ENCODE measurements at places on chromosomes 12 and 14. TPM values are rescaled to one million over a fixed set of nuclear protein-coding genes. Genes with fewer than 3 reads are reported as not detected.
A peak's percentile ranks its signal among the peaks of the same experiment; 100 is the strongest.

- H3K27me3 ChIP-seq: peaks cover 45% of the 10 kb centered on the region
- H3K4me3 ChIP-seq: no peak overlapping the region
- no peak for DNase-seq
- H3K36me3 ChIP-seq: no peaks in the 10 kb centered on the region
- H3K27ac ChIP-seq: no peak overlapping the region
- no peaks in the 10 kb centered on the region for H3K4me1 ChIP-seq
Observed at GRCh38 chr14:22400655-22401259, 188.3 kb downstream of the DAD1 start.

- peaks cover 47% of the 10 kb centered on the region for H3K4me1 ChIP-seq
- H3K36me3 ChIP-seq: no peaks in the 10 kb centered on the region
- no peak for DNase-seq
- no peak overlapping the region for H3K4me3 ChIP-seq
- H3K27me3 ChIP-seq: no peaks in the 10 kb centered on the region
Observed at GRCh38 chr12:93174473-93174872, 203.3 kb upstream of the NUDT4 start.

DNA sequence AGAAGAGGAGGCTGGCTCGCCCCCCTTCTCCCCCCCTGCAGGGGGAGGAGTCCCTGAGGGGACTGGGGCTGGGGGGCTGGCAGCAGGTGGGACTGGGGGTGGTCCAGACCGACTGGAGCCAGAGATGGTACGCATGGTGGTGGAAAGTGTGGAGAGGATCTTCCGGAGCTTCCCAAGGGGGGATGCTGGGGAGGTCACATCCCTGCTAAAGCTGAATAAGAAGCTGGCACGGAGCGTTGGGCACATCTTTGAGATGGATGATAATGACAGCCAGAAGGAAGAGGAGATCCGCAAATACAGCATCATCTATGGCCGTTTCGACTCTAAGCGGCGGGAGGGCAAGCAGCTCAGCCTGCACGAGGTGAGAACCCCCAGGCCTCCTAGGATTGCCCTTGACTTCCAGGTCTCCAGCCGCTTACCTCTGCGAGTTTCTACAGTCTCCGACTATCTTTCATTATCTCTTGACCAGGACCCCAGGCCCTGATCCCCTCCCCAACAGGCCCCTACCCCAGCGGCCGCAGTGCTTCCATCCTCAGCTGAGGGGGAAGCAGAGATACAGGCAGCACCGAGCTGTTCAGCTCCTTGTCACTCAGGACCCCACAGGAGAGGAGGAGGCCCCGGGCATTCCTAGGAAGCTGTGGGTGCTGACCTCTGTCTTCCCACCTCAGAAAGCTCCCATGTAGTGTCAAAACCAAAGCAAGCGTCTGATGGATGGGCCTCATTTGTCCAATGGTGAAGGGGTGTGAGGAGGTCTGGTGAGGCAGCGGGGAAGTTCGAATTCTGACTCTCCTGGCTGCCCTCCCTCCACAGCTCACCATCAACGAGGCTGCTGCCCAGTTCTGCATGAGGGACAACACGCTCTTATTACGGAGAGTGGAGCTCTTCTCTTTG is 3.0 kb downstream of the NAB2 start:
- peak overlapping the region; percentile 97 for H3K4me3 ChIP-seq
- peak; percentile 91 for DNase-seq
- H3K36me3 ChIP-seq: peaks cover 54% of the 10 kb centered on the region
- peak overlapping the region; percentile 1 for H3K27ac ChIP-seq
- no peaks in the 10 kb centered on the region for H3K27me3 ChIP-seq
- H3K4me1 ChIP-seq: peaks cover 49% of the 10 kb centered on the region

DNA sequence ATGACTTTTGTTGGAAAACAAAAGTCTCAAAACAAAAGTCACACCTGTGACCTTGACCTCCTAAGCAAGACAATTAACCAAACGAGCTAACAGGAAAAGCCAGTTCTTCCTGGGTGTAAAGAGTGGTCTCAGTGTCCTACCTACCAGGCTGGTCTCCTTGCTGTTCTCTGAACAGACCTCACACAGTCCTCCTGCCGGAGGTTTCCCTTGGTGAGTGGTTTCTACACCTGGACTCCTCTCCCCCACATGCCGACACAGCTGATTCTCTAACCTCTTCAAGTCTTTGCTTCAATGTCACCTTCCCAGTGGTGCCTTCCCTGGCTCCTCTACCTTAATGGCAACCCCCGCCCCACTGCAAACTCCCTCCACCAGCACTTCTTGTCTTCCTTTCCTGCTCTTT is 238.6 kb downstream of the ZFP36L1 start:
- no peak overlapping the region for H3K27ac ChIP-seq
- H3K4me1 ChIP-seq: peaks cover 13% of the 10 kb centered on the region
- H3K27me3 ChIP-seq: no peaks in the 10 kb centered on the region
- no peak for DNase-seq

DNA sequence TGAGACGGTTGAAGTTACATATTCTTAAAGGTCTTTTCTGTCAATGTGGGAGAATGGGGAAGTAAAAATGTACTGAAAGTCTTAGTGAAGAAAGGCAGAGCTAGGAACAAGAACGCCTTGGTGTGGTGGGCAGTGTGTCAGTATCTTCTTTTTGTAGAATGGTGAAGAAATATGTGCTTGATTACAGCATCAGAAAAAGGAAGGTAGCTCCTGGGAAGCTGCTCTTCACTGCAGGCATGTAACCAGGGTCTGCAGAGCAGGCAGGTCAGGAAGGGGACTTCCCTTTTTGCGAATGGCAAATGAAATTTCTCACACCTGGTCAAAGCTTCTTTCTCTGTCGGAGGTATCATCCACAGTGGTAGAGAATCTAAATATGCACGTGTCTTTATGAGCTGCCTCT is 226.2 kb downstream of the ADAMTS20 start:
- H3K27me3 ChIP-seq: no peaks in the 10 kb centered on the region
- no peak for DNase-seq
- no peak overlapping the region for H3K4me3 ChIP-seq
- H3K4me1 ChIP-seq: peaks cover 21% of the 10 kb centered on the region
- H3K36me3 ChIP-seq: no peaks in the 10 kb centered on the region

- peaks cover 10% of the 10 kb centered on the region for H3K36me3 ChIP-seq
- H3K27ac ChIP-seq: no peak overlapping the region
- no peak overlapping the region for H3K4me3 ChIP-seq
- DNase-seq: no peak
- no peaks in the 10 kb centered on the region for H3K4me1 ChIP-seq
- no peaks in the 10 kb centered on the region for H3K27me3 ChIP-seq
Observed at GRCh38 chr12:104761091-104761490, 197.0 kb downstream of the SLC41A2 start.

DNA sequence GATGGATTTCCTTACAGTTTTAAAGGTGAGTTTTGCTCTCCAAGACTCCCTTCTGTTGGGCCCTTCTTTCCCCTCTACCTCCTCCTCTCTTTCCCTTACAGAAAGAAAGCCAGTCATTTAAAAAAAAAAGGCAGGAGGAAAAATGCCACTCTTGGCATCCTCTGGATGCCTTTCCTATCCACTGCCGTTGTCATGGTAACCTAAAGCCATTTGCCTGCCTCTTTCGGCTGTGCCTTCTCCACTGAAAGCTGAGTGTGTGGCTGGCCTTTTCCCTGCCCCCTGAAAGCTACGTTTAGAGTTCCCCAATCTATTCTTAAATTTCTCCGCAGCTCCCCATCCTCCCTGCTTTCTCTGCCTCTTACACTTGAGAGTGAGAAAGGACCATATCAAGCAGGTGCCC is 67.1 kb downstream of the TUNAR start:
- no peaks in the 10 kb centered on the region for H3K27me3 ChIP-seq
- no peak for DNase-seq
- H3K4me1 ChIP-seq: no peaks in the 10 kb centered on the region

GRCh38 chr12:127060933-127061332 is 1206.0 kb upstream of the TMEM132C start:
- no peak overlapping the region for H3K4me3 ChIP-seq
- H3K27ac ChIP-seq: no peak overlapping the region
- no peaks in the 10 kb centered on the region for H3K4me1 ChIP-seq
- H3K27me3 ChIP-seq: no peaks in the 10 kb centered on the region

GRCh38 chr14:36067428-36068187 is 108.9 kb downstream of the PTCSC3 start:
- H3K4me1 ChIP-seq: peaks cover 9% of the 10 kb centered on the region
- H3K27ac ChIP-seq: no peak overlapping the region
- no peaks in the 10 kb centered on the region for H3K36me3 ChIP-seq
- H3K4me3 ChIP-seq: no peak overlapping the region

- DNase-seq: peak; percentile 99
- H3K4me3 ChIP-seq: no peak overlapping the region
- no peaks in the 10 kb centered on the region for H3K4me1 ChIP-seq
- no peak overlapping the region for H3K27ac ChIP-seq
Observed at GRCh38 chr12:30985814-30986452, 59.4 kb downstream of the TSPAN11 start.

GRCh38 chr12:583251-583869 is 79.9 kb downstream of the NINJ2 start:
- H3K27me3 ChIP-seq: no peaks in the 10 kb centered on the region
- H3K4me3 ChIP-seq: no peak overlapping the region
- no peaks in the 10 kb centered on the region for H3K4me1 ChIP-seq
- no peaks in the 10 kb centered on the region for H3K36me3 ChIP-seq

DNA sequence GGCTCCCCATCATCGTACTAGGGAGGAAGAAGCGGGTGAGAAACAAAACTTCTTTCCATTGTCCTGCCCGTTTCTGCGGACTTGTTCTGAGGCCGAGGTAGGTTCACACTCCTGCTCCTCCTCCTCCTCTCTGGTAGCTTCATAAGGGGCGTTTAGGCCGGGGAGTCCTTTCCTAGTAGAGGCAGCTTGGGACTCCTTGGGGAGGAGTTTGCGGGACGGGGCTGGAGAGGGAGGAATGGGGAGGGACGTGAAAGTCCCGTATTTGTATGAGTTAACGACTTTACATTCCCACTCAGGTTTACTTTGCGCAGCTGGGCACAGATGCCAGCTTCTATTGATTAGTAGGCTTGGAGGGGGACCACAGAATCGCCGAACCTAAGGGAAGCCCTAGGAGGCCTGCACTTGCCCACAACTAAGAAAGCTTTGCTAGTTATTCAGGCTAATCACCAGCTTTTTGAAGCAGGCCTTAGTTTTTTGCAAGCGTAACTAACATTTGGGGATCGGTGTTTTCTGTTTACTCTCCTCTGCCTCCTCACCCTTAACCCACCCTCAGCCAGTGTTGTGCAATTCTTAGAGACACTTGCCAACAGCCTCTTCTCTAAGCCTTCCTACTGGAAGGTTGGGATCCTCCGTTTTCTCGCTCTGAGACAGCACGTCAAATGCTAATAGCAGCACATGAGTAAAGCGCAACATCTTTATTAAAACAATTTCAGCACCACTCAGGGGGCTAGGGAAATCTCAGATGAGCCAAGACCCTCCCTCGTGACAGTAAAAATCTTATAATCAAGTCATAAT is 499 bp downstream of the RNASE4 start:
- H3K27ac ChIP-seq: peak overlapping the region; percentile 99
- H3K36me3 ChIP-seq: no peaks in the 10 kb centered on the region
- H3K4me3 ChIP-seq: peak overlapping the region; percentile 97
- H3K4me1 ChIP-seq: peaks cover 27% of the 10 kb centered on the region

DNA sequence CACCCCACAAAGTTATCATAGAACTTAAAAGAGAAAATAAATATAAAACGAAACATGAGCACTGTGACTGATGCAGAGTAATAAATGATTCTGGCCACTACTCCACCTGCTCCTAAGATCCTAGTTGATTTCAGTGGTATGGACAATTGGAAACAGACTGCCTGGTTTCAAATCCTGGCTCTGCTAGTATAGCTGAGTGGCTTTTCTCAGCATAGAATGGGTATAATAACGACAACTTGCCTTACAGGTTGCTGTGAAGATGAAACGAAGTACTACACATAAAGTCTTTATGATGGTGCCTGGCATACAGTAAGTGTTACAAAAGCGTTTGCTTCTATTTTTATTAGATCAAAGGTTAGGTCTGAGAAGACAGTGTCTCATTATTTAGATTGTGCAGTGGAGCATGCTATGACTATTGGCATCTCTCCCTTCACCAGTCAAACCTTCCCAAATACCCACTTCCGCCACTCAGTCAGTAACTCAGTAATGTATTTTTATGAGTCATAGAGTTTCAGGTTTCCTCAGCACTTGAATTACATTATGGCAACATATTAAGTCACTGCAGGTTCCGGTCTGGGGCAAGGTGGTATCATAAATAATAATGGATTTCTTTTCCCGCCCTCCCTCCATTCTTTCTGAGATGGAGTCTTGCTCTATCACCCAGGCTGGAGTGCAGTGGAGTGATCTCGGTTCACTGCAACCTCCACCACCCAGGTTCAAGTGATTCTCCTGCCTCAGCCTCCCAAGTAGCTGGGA is 29.7 kb upstream of the NR2C1 start:
- no peak overlapping the region for H3K4me3 ChIP-seq
- H3K36me3 ChIP-seq: peaks cover 3% of the 10 kb centered on the region
- DNase-seq: peak; percentile 95
- no peaks in the 10 kb centered on the region for H3K27me3 ChIP-seq

KRT6C gene
- not detected for total RNA-seq

HRK gene
- under 0.01 TPM for total RNA-seq

SNRPF gene
- 6.2 TPM for total RNA-seq

FOXN3 gene
- total RNA-seq: 44.5 TPM

Data from osteoblast (primary cell).